ENCODE measurements at places on chromosomes 5 and 9.

DNA sequence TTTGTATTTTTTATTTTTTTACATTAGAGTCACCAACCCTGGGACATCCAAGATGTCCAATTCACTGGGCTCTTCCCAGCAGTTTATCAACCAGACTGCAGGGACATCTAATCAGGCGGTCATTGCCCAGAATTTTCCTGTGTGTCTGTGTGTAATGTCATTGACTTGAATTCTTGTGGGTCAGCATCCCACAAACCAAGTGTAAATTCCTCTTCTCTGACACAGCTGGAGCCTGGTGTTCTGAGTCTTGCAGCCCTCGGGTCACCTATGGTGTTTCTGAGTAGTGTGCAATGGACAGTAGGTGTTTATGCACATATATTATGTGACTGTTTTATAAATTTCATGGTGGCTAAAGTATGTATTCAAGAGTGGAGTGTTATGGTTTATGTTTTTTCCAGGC, 815.7 kb downstream of the SEMA5A start:
- no peak for DNase-seq

GRCh38 chr5:149432911-149433401, 53.9 kb upstream of the IL17B start:
- DNase-seq: no peak

DNA sequence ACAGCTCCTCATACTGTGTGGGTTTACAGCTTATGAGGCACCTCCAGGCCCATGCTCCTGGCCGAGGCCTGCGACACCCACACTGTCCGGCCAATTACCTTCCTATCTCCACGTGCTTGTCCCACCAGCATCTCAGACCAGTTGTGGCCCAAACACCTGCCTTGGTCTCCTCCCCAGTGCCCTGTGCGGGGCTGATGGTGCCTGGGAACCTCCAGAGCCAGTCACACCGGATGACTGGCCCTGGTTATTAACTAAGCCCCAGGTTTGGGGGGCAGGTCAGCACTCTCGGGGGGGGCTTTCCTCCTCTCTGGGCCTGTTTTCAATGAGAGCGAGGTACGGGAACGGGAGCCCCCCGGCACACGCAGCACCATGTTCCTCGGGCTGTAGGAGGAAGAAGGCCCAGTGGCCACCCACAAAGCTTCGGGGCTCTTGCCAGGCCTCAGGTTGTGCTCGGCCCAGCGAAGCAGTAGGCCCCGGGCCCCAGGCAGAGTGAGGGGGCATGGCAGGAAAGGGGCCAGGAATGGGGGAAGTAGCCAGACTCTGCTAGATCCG, 76.0 kb upstream of the PHYKPL start:
- no peak for DNase-seq

DNA sequence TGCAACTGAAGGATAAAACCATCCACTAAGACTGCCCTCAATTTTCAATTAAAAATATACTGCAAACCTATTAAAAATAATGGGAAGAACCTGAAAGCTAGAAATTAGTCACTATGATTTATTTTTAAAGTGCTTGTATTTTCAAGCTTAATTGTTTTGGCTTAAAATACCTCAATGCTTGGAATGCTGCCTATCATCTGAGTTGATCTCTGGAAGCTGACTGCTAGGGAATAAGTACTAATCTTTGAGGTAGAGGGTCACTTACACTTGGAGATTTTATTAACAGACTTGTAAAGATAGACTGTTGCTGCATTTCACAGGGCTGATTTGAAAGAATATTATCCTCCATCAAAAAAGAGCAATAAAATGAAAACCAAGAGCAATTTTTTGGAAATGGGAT, 6.2 kb downstream of the PCSK1 start:
- no peak for DNase-seq

GRCh38 chr5:137207023-137207760, 291.9 kb downstream of the SPOCK1 start:
- no peak for DNase-seq
